ENCODE measurements at places on chromosomes 5 and 9.

DNA sequence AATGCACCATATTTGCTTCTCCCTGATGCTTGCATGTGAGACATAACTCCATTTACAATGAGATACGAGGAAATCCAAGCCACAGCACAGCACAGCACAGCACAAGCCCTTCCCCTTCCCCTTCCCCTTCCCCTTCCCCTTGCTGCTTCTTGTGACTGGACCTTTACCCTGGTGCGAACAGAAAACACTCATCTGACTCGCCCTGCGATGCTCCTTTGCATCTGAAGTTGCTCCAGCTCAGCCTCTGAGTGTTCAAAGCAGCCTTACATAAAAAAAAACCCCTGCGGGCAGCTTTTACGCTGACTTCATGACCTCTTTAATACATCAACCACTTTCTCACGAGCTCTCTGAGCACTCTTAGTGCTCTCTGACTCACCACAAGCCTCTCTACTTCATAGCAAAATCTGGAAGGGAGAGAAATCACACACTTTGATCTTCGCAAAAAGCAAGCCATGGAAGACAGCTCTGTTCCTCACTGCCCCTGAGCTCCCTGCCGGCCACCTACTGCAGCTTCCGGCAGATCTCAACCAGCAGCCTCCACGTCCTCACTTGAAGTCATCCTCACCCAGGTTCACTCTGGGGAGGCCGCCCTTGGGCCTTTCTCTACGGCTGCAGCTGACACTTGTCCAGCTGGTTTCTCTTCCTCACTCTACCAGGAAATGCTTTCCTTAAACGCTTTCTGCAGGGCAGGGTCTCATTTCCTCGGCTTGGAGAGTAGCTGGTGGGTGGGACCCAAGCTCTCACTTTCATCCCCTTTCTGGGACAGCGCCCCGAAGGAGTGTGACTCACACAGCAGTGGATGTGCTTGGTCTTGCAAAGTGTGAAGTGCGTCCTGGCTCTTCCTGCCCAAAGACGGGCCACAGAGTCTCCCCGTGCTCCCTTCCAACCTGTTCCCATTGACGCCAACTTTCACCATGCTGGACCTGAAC is 5.3 kb downstream of the SLC34A1 start:
- no peak for DNase-seq

DNA sequence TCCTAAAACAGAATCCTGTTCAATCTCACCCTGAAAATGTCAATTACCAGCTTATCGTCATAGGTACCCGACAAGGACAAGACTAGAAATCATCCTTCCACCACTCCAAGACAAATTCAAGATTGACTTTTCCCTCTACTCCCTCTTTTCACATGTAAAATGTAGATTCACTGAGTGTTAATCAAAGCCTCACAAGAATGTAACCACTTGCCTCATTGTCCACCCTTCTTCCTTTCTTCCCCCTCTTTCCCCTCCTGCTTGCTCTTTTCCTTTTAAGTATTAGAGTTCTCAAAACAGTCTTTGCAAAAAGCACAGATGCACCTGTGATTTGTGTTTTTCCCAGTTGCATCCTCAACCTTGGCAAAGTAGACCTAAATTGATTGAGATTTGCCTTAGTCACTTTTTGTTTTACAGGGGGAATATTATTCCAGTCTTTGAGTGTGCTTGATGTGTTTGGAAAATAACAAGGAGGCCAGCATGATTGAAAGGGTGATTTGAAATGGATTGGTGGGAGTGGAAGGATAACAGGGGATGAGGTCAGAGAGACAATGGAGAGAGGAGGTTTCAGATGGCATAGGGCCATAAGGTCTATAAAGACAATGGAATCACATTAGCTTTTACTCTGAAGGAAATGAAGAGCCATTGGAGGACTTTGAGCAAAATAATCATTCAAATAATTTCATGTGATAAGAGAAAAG is 231.3 kb upstream of the TYRP1 start:
- DNase-seq: no peak

GRCh38 chr5:116084871-116085715 is at the start of gene COMMD10:
Gene COMMD10 (plus strand): TSS chr5:116085025.
- DNase-seq: peak; percentile 47

DNA sequence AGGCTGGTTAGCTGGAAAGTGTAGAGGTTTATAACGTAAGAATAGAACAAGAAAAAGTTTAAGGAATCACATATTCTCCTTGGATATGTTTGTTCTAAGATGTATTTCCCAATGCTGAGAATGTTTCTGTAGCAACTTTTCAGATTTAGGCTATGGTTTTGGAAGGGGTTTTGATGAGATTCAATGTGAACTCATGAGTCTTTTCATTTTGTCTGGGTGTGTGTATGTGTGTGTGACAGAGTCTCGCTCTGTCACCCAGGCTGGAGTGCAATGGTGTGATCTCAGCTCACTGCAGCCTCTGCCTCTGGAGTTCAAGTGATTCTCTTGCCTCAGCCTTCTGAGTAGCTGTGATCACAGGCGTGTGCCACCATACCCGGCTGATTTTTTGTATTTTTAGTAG is 38.6 kb downstream of the RAI14 start:
- no peak for DNase-seq

- no peak for DNase-seq
These were observed 933 bp downstream of the NEK6 start for GRCh38 chr9:124258607-124259157.

GRCh38 chr9:109198736-109199382 is 31.8 kb upstream of the FRRS1L start:
- DNase-seq: no peak

GRCh38 chr5:143010351-143010750 is 240.2 kb downstream of the ARHGAP26 start:
- no peak for DNase-seq
